ENCODE measurements at places on chromosomes 1 and 21. TPM values are rescaled to one million over a fixed set of nuclear protein-coding genes. Genes with fewer than 3 reads are reported as not detected.

DNA sequence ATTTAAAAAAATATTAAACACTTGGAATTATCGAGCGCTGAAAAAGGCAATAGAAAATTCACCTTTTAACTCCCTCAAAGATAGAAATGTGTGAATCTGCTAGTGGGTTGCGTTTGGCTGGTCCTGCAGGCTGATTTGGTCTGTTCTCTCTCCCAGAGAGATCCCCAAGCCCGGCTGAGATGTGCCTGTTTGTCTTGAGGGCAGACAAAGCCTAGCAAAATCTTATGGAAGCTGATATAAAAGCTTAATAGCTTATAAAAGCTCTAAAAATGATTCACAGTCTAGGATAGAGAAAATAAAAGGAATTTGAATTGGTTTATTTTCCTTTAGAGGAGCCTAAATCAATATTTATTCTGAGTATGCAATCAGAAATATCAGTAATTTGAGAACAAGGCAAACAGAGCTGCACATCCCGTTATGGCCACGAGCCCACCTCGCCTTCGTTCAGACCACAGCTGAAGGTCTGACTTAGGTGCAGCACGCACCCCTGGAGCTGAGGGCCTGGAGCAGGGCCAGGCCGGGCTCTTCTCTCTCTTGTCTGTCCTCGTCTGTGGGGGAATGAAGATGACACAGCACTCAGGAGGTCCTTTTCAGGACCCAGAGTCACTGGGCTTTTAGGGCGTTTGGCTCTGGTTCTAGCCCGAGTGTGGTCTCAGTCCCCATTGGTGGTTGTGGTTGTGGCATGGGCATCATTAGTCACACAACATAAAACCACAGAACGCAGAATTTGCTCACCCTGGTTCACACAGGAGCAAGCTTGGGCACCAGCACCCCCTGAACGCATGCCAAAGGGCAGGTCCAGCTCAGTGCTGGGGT is 18.6 kb downstream of the PDE9A start:
- no peak overlapping the region for H3K4me3 ChIP-seq
- peaks cover under 1% of the 10 kb centered on the region for H3K4me1 ChIP-seq
- no peak overlapping the region for H3K27ac ChIP-seq
- H3K27me3 ChIP-seq, result no peaks in the 10 kb centered on the region
- H3K36me3 ChIP-seq, result no peaks in the 10 kb centered on the region
- no peak for DNase-seq

TDRD10 gene
- polyA plus RNA-seq, result 1.3 TPM

- H3K27ac ChIP-seq, result no peak overlapping the region
- H3K4me3 ChIP-seq, result no peak overlapping the region
- H3K4me1 ChIP-seq, result no peaks in the 10 kb centered on the region
- peaks cover 40% of the 10 kb centered on the region for H3K36me3 ChIP-seq
Measured at GRCh38 chr1:205301205-205301821, 20.2 kb downstream of the NUAK2 start.

DNA sequence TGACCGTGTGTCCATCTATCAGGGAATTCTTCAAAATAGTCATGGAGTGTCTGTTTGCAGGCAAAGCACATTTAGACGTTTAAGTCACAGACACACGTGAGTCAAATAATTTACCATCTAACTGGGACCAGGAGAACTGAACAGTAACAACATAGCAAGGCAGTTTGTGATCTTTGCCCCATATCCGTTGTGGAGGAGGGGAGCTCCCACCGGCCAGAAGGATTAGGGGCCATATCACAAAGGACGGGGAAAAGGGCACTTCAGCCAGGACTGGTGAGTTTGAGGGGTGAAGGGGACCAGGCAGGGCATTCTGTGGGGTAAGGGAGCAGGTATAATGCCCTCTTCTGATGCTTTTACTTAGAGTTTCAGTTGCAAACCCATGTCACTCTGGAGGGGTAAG is 22.9 kb downstream of the ELAPOR1 start:
- no peak overlapping the region for H3K27ac ChIP-seq
- DNase-seq, result no peak
- no peaks in the 10 kb centered on the region for H3K4me1 ChIP-seq
- no peaks in the 10 kb centered on the region for H3K36me3 ChIP-seq

DNA sequence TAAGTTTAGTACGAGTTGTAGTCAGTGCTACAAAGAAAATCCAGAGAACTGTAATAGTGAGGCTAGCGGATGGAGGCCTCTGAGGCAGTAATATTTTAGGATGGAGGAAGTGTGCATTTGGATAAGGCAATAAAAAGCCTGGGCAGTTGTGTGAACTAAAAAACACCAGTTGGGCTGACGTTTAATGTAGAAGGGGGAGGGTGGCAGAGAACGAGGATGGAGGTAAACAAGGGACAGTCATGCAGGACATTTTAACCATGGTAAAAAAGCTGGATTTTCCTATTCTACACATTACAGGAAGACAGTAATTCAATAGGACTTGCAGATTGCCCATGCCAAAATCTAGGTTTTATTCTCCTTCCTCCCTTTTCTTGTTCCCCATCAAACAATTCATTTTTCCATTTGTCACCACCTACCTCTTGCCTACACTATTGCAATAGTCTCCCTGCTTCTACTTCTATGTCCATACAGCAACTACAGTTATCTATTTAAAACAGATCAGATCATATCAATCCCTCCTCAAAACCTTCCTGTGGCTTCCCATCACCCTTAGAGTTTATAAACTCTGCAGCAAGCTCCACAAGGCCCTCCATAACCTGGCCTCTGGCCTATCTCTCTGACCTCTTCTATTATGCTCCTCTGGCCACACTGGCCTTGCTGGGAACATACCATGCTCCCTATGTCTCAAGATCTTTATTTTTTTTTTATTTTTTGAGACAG is 27.7 kb downstream of the ERO1B start:
- no peak for DNase-seq
- H3K27me3 ChIP-seq, result no peaks in the 10 kb centered on the region
- peaks cover 6% of the 10 kb centered on the region for H3K4me1 ChIP-seq
- H3K4me3 ChIP-seq, result no peak overlapping the region
- no peak overlapping the region for H3K27ac ChIP-seq

DNA sequence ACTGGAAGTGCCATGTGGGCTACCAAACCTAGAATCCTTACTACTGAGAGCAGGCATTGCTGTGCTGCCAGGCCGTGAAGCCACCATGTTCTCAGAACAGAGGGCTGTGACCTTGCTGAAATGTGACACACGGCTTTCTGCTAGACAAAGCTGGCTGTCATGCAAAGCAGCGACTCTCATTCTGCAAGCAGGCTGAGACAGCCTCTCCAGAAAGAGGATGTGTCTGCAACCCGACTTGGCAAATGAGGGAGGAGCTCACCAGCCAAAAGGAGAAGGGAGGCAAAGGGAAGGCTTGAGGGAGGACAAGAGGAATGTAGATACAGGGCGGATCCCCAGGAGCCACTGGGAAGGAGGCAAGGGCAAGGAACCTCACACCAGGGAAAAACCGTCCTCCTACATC is 85.7 kb upstream of the KRTAP19-8 start:
- DNase-seq, result peak; percentile 33
- no peak overlapping the region for H3K27ac ChIP-seq
- H3K27me3 ChIP-seq, result no peaks in the 10 kb centered on the region

DNA sequence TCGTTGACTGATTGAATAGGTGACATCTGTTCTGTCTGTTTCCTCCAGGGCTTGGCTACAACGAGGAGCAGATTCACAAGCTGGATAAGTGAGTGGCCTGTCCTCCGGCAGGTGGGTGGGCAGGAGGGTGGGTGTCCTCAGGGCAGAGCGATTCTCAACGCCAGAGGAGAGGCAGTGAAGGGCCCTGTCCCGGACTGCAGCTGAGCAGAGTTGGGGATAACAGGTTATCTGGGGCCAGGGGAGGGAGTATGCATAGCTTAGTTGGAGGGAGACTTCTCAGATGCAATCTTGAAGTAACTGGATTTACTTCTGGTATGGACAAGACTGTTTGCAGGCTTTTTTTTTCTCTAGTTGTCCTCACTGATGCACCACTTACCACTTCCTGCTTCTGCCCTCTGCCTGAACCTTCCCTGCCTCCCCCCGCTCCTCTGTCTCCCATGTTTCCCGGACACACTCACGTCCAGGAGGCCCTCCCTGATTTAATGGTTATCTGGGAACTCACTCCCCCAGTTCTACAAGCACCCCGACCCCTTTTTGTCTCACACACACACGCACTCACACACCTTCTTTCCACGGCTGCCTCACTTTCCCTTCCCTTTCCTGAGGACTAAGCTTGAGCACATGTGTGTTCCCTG is 16.4 kb upstream of the RASSF5 start:
- no peak for DNase-seq
- H3K4me3 ChIP-seq, result no peak overlapping the region
- H3K27ac ChIP-seq, result peak overlapping the region; percentile 2
- H3K36me3 ChIP-seq, result no peaks in the 10 kb centered on the region
- peaks cover 30% of the 10 kb centered on the region for H3K4me1 ChIP-seq

MPL gene
- 0.15 TPM for polyA plus RNA-seq

- H3K36me3 ChIP-seq, result no peaks in the 10 kb centered on the region
- H3K27me3 ChIP-seq, result no peaks in the 10 kb centered on the region
- no peaks in the 10 kb centered on the region for H3K4me1 ChIP-seq
- no peak overlapping the region for H3K4me3 ChIP-seq
- no peak overlapping the region for H3K27ac ChIP-seq
Measured at GRCh38 chr1:161071886-161072371, 2.2 kb upstream of the ARHGAP30 start.

GRCh38 chr1:162218975-162219374 is 149.5 kb downstream of the NOS1AP start:
- H3K27me3 ChIP-seq, result no peaks in the 10 kb centered on the region
- no peak overlapping the region for H3K4me3 ChIP-seq
- no peaks in the 10 kb centered on the region for H3K36me3 ChIP-seq
- H3K27ac ChIP-seq, result no peak overlapping the region

DNA sequence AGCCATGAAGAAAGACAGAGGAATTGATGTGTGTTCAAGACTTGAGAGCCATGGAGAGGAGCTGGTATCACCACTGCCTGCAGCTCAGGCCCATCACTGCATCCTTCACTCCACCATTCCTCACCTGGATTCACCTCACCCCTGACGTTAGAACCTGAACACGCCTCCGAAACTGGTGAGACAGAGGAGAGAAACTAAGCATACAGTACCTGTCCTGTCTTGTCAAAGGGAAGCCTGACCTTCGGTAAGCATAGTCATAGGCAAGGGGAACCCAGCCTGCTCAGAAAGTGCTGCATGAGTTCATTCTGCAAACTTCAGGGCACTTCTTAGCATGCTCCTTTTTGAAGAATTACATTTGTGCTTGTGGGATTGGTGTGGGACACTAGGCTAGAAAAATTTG is 425.8 kb downstream of the DSCAM start:
- H3K4me1 ChIP-seq, result no peaks in the 10 kb centered on the region
- no peak for DNase-seq
- H3K27ac ChIP-seq, result no peak overlapping the region
- H3K27me3 ChIP-seq, result no peaks in the 10 kb centered on the region
- no peaks in the 10 kb centered on the region for H3K36me3 ChIP-seq

- no peak for DNase-seq
- H3K4me3 ChIP-seq, result no peak overlapping the region
- no peaks in the 10 kb centered on the region for H3K36me3 ChIP-seq
- H3K4me1 ChIP-seq, result no peaks in the 10 kb centered on the region
- no peak overlapping the region for H3K27ac ChIP-seq
Measured at GRCh38 chr1:186948535-186948934, 119.8 kb downstream of the PLA2G4A start.

- H3K36me3 ChIP-seq, result no peaks in the 10 kb centered on the region
- no peaks in the 10 kb centered on the region for H3K27me3 ChIP-seq
- no peak overlapping the region for H3K27ac ChIP-seq
- H3K4me1 ChIP-seq, result no peaks in the 10 kb centered on the region
Measured at GRCh38 chr1:3460672-3461131, 6.2 kb downstream of the ARHGEF16 start.

Measured in adrenal gland (tissue), 19 donors.